ENCODE measurements at places on chromosomes 16 and 17.

DNA sequence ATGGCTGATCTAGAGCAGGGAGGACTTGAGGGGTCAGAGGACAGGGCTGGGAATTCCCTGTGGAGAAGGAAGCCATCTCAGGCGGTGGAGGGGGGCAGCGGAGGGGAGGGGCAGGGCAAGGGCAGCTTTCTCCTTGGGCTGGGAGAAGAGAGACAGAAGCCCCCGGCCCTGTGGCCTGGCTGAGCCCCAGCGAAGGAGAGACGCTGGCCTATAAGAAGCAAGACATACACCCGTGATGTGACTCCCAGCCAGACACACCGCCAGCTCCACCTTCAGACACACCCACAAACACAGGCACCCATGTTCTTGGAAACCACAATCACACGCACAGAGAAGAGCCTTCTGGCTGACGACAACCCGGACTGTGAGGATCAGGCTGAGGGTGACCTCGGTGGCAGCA lies 10.0 kb downstream of the TRPV3 start:
- DNase-seq, result no peak

GRCh38 chr17:59151591-59151990 lies 3.4 kb downstream of the SKA2 start:
- DNase-seq, result no peak

DNA sequence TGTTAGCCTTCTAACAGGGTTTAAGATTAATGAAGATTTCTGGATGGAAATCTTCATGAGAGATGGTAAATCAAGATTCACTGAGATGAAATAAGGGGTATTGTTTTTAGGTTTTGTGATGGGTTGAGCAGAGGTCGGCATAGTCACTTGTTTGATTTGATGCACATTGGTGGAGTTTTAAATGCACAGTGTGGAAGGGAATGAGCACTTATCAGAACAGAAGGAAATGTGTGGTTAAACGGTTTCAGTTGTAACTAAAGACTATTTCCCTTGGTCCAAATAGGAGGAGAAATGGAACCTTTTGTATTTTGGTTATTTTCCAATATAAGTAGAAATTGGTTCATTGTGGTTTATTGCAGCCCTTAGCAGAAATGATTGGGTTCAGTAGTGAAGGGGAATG lies 34.1 kb downstream of the CBFB start:
- DNase-seq, result no peak

DNA sequence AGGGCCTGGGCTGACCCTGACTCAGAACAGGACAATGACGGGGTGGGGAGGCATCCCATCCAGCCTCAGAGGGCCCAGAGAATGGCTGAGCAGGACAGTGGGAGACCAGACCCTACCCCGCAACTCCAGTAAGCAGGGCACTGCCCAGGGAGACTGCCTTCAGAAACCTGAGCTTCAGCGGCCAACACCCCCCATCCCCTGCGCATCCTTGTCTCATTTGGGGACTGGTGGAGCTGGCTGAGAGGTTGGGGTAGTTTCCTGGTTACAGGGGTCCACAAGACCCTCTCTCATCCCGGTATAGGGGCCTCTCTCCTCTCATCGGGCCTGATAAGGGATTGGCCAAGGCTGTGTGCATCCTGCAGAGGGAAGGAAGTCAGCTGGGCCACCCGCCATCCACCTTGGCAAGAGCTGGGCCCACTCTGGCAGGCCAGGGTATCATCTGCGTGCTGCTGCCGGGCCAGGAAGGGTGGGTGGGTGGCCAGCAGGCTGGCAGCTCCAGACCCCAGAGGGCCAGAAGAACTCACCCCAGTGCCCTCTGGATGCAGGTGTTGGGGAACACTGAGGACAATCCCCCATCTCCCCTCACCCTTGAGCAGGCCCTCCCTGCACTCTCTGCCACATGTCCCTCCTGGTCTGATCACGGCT lies 229.1 kb downstream of the KATNIP start:
- DNase-seq, result no peak

DNA sequence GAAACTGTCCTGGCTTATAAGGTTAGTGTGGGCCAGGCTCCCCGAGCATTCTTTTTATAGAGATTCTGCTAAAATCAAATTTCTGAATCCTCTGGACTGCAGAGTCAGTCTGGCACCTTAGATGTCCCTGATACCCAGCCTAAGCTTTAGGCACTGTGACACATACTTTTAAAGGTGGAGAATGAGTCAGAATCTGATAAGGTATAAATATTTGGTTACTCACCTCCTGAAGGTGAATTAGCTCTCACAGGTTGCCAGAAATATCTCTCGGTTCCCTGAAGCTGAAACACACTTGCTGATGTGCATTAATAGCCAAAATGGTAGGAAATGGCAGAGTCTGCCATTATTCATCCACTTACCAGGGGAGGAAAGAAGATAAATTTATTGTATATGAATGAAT lies 446.9 kb downstream of the UTP18 start:
- no peak for DNase-seq

GRCh38 chr17:50049636-50050035 lies 6.3 kb upstream of the ITGA3 start:
- no peak for DNase-seq

DNA sequence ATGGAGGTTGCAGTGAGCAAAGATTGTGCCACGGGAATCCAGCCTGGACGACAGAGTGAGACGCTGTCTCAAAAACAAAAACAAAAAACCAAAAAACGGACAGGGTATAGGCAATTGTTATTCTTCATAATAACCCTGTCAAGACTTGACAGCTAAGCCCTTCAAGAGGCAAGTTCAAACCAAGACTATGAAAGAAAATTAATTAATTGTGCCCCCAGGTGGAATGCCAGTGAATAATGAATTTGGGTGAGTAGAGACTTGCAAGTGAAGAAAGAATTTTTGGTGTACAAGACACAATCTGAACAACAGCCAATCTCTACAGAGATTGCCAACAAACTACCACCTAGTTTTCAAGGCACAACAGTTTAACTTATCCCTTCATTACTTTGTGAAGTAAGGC lies 6.3 kb downstream of the RFWD3 start:
- no peak for DNase-seq

GRCh38 chr16:855471-855870 lies 54.9 kb upstream of the GNG13 start:
- no peak for DNase-seq

Measured in stimulated activated CD4-positive, alpha-beta T cell treated with anti-CD3 and anti-CD28 coated beads, Interleukin-1b, Interleukin-23, amount 100 ng/mL, for 1 hour (primary cell).